ENCODE measurements at places on chromosomes 11 and 22.

GRCh38 chr11:86106916-86107315, 38.0 kb upstream of the PICALM start:
- no peak for DNase-seq

GRCh38 chr11:1207401-1208143, 15.3 kb upstream of the MUC5B start:
- DNase-seq = no peak

- DNase-seq = no peak
Observed at GRCh38 chr11:2885017-2885677, 428 bp downstream of the CDKN1C start.

GRCh38 chr11:125262194-125262829, 97.8 kb downstream of the PKNOX2 start:
- DNase-seq = no peak

DNA sequence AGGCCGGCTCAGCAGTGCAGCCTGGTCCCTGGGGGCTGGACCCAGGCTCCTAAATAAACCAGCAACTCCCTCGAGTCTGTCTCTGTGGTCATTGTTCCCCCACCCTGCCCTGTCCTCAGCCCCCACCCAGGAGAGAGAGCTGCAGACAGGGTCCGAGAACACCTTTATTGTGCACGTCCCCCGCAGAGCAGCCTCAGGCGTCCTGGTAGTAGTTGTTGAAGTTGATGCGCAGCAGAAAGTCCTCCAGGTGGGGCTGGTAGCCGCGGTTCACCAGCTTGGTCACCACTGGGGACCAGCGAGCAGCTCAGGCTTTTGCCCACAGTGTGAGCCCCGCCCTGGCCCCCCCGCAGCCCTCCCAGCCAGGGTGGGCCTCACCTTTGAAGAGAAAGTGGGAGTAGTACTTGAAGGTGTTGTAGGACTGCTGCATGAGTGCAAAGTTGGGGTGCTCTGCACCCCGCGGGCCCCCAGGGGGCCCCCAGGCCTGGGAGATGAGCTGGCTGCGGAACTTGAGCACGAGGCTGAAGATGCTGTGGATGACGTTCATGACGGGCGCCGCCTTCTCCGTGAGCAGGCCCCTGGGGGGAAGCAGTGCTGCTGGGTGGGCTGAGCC, 16.8 kb downstream of the SELENOO start:
- DNase-seq = no peak

All from stimulated activated CD8-positive, alpha-beta memory T cell treated with anti-CD3 and anti-CD28 coated beads, Interleukin-12 subunit alpha, Interleukin-12 subunit beta, amount 100 ng/mL, for 4 hours (primary cell).